ENCODE measurements at places on chromosomes 1 and 21. TPM values are rescaled to one million over a fixed set of nuclear protein-coding genes. Genes with fewer than 3 reads are reported as not detected.

Gene SLAMF6
- under 0.01 TPM for total RNA-seq

Gene RGL1
- 6.9 TPM for total RNA-seq

Gene COL18A1
- total RNA-seq = 223 TPM

Gene PADI3
- not detected for total RNA-seq

Gene KCNJ6
- not detected for total RNA-seq

Gene MYOG
- total RNA-seq = not detected

Gene OR2W3
- total RNA-seq = not detected

Gene TMEM54
- 18.4 TPM for total RNA-seq

Gene PRR9
- total RNA-seq = not detected

Gene PRKAA2
- total RNA-seq = 5.0 TPM

Gene VSIG8
- not detected for total RNA-seq

Gene RNU1-2
- under 0.01 TPM for total RNA-seq

Gene MPL
- not detected for total RNA-seq

Gene KRTAP7-1
- total RNA-seq = not detected

Gene EDN2
- 3.7 TPM for total RNA-seq

Gene TMPRSS15
- not detected for total RNA-seq

Gene ITLN2
- not detected for total RNA-seq

Gene KRTAP10-6
- not detected for total RNA-seq

Gene CHAF1B
- under 0.01 TPM for total RNA-seq

Gene HAO2
- 0.90 TPM for total RNA-seq

Gene OR2L13
- not detected for total RNA-seq

Gene CTPS1
- 30.9 TPM for total RNA-seq

Gene ZBTB7B
- 53.4 TPM for total RNA-seq

Gene NR0B2
- not detected for total RNA-seq

Gene SPRR2F
- not detected for total RNA-seq

Gene LCE3D
- not detected for total RNA-seq

Gene TEKT2
- 7.5 TPM for total RNA-seq

Gene SPATA21
- total RNA-seq = not detected

Gene FAM72A
- total RNA-seq = 0.29 TPM

Gene KDF1
- total RNA-seq = 1.9 TPM

Gene OLIG2
- total RNA-seq = not detected

Gene CLDN8
- not detected for total RNA-seq

Gene C1orf185
- not detected for total RNA-seq
